ENCODE measurements at places on chromosomes 11 and 22. TPM values are rescaled to one million over a fixed set of nuclear protein-coding genes. Genes with fewer than 3 reads are reported as not detected.

GRCh38 chr11:7964261-7964660, 986 bp downstream of the NLRP10 start:
- DNase-seq: no peak

GRCh38 chr22:37690901-37691504, 4.9 kb downstream of the NOL12 start:
- no peak for DNase-seq

DNA sequence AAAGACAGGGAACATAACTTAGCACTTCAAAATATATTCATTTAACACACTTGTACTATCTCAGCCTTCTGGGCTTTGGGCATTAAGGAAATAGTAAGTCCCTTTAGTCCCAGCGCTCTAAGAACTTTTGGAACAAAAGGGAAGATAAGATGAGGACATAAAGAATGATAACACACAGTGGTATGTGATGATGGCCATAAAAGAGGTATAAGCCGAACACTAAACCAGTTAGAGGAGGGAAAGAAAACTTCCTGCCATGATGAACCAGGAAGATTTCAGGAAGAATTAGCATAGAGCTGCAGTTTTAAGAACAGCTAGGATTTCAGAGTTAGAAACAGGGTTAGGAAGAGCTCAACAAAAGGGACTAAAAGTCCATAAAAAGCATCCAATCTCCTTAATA, 11.8 kb downstream of the SYTL2 start:
- no peak for DNase-seq

GRCh38 chr11:44788536-44789261, 61.9 kb downstream of the TSPAN18 start:
- DNase-seq: no peak

DNA sequence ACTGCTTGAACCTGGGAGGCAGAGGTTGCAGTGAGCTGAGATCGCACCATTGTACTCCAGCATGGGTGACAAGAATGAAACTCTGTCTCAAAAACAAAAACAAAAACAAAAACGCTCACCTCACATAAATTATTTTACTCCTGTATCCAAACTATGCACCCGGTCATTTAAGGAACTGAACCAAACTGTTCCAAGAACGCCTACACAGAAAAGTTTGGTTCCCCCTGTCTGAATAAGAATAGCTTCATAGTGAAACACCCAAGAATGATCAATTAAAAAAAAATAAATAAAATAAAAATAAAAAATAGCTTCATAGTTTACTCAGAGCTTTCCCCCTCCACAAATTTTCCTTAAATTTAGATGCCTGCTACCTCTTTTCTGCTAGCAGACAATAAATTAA, 13.7 kb downstream of the NUP98 start:
- no peak for DNase-seq

DNA sequence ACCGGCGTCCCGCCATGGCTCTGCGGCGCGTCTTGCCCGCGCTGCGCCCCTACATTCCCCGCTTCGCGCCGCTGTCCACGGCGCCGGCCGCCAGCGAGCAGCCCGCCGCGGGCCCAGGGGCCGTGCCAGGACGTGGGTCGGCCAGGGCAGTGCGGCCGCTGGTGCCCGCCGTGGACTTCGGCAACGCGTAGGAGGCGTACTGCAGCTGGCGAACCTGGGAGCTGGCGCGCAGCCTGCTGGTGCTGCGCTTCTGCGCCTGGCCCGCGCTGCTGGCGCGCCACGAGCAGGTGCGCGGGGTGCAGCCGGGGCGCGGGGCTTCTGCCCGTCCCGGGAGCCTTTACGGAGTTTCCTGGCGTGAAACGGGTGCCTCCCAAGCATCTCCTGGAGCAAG, 20.1 kb downstream of the DGCR6L start:
- no peak for DNase-seq

- no peak for DNase-seq
Observed at GRCh38 chr11:44010789-44011251, 37.0 kb upstream of the ACCSL start.

DNA sequence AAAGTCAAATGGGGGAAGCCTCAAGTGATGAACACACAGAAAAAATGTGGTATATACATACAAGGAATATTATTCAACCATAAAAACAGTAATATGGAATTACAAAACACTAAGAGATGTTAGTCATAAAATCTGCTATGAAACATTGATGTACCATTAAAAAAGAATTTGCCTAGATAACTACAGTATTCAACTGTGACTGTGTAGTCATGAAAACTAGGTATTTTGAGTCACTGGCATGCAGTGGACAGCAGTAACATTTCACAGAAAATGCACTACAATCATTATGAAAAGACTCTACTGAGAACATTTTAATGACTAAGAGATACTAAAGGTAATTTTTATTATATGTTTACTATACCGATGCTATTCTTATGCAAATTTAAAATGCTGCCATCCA, 11.7 kb downstream of the ZNF195 start:
- DNase-seq: no peak

DNA sequence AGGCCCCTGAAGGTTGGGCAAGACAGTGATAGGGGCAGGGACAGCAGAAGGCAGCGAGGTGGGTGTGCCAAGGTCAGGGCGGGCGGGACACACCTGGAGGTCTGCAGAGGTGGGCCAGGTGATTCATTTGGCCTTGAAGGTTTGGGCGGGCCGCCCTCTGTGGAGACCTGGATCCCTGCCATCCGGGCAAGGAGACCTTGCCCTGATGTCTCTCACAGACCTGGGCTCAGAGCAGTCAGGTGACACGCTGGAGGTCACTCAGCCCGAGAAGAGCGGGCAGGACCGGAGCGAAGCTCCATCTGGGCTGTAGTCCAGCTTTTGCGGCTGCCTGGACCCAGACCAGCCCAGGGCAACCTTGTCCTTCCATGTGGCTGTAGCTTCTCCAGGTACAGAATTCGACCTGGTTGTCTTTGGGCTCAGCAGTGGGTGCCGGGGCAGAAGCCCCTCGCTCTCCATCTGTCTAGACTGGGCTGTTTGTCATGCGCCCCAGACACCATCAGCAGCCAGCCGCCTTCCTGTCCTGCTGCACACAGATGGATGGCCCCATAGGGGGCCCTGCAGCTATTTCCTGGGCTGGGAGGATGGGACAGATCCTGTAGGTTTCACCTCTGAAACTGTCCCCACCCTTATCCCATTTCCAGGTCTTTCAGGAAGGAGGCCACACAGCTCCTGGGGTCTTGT, 3.1 kb downstream of the MRGPRG start:
- DNase-seq: no peak

DNA sequence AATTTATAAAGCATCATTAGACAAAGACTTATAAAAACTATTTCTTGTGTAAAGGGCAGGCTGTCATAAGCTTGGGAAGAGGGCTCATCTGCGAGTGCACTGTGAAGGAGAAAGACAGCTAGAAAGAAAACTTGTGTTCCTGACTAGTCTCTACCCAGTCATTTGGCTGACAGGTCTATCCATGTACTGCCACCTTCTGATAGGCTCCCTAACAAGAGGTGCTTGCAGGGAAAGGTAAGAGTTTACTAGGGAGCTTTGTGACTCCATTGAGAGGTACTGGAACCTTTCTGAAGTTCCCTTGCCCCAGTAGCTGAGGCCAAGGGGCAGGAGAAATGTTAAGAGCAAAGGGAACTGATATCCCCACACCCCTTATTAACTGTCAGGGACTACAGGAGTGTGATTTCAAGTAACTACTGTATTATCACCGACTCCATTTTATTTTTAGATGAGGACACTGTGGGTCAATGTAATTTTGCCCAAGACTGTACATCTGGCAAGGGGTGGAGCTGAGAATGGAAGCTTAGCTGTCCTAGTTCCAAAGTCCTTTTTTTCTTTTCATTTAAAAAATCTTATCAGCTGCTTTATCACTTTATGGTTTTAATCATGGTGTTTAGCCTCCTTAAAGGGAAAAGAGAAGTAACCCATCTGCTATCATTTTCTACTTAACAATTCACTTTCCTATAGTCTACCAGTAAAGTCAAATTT, 129.4 kb downstream of the ARHGAP20 start:
- DNase-seq: no peak

DNA sequence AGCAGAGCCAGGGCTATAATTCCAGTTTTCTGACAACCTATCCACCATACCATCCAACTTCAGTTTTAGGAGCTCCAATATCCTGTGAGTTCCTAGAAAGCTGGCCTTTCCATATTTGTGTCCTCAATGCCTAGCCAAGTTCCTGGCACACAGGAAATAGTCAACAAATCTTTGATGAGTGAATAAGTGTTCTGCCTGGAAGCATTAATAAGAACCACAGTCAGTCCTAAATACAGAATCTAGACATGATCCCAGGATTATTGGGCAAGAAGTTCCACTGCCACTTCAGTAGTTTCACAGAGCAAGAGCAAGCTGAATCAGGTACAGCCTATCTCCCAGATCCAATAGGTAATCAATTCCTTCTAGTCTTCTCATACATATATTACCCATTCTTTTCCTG, 942.0 kb downstream of the DLG2 start:
- no peak for DNase-seq

- DNase-seq: no peak
Observed at GRCh38 chr22:47460861-47461260, 698.4 kb downstream of the TBC1D22A start.

DNA sequence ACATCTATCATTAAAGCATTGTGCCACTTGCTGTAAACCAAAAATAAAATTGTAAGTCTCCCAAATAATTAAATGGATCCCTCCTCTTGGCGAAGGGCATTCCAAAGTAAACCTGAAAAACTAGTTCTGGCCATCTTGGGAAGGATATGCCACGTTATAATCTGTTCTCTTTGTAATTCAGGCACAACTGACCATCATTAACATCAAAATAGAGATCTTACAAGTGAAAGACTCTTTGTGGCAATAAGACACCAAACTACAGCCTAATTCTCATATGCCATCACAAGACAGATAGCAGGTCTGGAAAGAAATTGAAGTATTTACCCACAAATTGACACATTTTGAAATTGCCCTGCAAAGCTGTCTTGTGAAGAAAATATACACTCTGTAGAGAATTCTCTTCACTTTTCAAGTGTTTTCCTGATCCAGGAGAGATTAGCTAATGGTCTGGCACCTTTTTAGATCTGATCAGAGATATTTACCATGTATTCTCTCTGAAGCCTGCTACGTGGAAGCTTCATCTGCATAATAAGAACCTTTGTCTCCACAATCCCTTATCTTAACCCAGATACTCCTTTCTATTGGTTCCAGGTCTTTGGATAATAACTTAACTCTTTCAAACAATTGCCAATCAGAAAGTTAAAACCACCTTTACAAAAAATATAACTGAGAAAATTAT, 630.4 kb upstream of the CCDC179 start:
- no peak for DNase-seq

GRCh38 chr11:43579171-43579918, 101.2 kb upstream of the HSD17B12 start:
- no peak for DNase-seq

- no peak for DNase-seq
Observed at GRCh38 chr22:27296091-27296675, 505.4 kb downstream of the MN1 start.

DNA sequence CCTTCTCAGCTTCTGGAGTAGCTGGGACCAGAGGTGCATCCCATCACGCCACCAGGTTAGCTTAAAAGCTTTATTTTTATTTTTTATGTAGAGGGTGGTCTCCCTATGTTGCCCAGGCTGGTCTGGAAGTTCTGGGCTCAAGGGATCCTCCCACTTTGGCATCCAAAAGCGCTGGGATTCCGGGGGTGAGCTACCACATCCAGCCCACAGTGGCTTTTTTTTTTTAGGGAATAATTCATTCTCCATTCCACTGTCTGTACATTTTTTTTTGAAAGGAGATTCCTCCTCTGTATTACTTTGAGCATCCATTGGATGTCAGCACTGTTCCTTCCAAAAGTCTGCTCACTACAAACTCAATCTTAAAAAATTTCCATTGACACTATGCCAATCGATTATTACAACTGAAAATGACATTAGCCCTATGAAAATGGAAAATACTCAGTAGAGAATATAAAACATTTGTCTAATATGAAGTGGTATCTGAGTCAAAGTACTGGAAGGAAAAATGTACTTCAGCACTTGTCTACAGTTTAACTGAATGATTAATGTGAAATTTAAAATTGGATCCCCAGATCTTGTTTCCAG, 1.3 kb upstream of the LPXN start:
- DNase-seq: no peak

DNA sequence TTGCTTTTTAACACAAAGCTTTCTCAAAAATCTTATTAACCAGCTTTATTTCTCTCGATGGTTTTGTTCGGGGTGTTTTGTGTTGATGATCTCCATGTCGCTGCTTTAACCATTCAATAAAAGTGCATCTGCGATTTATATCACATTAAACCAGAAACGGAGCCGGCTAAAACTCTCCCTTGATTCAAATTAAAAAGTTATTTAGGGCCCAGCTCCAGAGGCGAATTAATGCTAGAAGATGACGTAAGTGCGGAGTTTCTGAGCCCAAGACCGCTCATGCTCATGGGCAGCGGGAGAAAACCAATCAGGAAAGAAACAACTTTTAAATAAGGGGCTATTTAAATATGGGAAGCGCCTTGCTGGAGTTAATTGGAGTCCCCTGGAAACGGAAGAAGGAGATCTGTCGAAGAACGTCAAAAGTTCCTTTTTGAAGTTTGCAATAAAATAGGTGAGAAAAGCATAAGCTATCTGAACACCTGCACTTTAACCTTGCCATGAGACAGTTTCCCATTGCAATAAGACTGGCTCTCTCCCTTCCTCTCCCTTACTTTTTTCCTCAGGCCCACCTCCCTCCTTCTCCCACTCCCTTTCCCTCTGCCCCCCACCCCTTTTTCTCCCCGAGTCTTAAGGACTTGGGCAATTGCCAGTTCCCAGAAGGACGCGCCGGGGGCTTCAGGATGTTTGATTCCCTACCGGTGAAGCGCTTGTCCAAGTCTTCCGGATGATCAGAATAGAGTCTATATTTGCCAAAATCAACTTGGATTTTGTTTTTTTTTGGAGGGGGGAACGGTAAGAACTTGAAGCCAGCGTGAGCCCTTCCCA, 1.9 kb upstream of the DBX1 start:
- DNase-seq: no peak

DNA sequence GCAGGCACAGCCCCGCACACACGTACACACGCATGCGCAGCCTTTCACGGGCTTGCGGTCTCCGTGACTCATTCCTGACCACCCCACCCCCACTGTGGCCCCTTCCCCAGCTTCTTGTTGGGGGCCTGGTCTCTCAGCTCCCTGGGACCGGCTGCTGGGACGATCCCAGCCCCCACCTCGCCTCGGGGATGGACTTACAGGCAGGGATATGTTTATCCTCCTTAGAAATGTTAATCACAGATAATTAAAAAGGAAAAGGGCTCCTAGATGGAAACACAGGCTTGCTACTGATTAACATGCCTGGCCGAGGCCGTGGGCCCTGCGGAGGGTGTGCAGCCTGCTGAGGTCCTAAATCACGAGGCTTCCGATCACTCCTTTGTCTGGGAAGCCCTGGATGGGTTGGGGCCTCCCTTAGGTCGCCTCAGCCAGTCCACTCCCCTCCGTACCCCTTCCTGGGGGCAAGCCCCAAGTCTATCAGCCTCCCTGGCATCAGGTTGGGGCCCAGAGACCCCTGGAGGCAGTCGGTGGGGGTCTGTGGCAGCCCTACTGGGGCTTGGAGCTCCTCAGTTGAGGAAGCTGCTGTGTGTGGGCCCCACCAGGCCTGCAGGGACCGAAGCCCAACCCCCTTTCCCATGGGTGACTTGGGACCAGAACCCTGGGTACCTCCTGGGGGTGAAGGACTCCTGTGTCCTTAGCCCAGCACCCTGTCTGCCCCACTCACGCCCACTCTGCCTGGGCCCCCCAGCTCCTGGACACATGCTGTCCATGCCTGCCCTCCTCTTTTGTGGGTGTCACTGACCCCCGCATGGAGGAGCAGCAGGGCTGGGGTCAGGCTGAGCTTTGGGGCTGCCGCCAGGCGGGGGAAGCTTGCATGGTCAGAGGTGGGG, 20.6 kb downstream of the TSPAN4 start:
- DNase-seq: no peak

The RTCB gene
- 104 TPM for total RNA-seq

The PAMR1 gene
- total RNA-seq: not detected

The CDC45 gene
- total RNA-seq: 99.0 TPM

The OMP gene
- not detected for total RNA-seq

The GLB1L2 gene
- 8.6 TPM for total RNA-seq

The ZDHHC5 gene
- 83.9 TPM for total RNA-seq
